ENCODE measurements at places on chromosomes 1 and 21.

GRCh38 chr1:221141606-221142285, 262.5 kb downstream of the HLX start:
- DNase-seq: no peak

DNA sequence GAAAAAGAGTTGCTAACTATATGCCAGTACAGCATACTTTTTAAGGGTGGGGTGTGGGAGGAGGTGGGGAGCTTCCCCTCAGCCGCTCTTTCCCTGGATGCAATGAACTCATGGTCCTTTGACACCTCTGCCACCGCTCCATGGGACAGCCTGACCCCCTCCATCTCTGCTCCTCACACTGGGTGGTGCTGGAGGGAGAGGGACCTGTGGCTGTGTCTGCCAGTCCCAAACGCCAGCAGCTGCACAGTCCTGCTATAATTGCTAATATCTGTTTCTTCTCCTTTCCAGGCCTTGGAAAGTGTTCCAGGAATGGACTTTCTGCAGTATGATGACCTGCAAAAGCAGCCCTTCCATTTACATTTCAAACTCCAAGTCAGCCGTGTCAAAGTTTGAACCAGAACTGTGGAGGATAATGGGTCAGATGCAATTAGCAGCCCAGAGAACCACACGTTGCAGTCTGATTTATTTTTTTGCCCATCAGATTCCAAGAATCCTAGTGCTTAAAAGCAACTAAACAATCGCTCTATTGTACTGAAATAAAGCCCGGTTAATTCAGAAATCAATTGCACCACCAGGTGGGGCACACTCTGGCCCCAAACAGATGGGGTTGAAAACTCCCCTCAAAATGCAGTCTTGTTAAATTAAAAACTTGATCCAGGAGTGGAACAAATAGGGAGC, 160.7 kb upstream of the LMO4 start:
- peak; percentile 69 for DNase-seq

GRCh38 chr1:1804301-1804700, 26.0 kb upstream of the NADK start:
- no peak for DNase-seq

DNA sequence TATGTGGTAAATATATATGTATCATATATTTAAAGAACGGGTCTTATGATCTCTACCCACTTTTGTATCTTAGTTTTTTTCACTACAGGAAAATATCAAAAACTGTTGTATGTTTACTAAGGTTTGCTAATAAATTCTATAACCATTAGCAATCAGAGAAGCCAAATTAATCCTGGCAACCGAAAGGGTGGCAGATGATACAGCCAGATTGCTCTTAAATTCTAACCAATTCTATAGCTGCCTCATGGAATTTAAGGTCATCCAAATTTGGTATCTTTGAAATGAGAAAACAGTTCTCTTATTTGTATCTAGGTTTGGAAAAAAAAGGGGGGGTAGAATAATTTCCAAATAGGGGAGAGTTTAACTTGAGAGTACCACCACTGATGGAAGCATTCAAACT, 591.2 kb downstream of the SMYD3 start:
- DNase-seq: no peak

- no peak for DNase-seq
Observed at GRCh38 chr1:103170609-103171008, 62.3 kb upstream of the COL11A1 start.

DNA sequence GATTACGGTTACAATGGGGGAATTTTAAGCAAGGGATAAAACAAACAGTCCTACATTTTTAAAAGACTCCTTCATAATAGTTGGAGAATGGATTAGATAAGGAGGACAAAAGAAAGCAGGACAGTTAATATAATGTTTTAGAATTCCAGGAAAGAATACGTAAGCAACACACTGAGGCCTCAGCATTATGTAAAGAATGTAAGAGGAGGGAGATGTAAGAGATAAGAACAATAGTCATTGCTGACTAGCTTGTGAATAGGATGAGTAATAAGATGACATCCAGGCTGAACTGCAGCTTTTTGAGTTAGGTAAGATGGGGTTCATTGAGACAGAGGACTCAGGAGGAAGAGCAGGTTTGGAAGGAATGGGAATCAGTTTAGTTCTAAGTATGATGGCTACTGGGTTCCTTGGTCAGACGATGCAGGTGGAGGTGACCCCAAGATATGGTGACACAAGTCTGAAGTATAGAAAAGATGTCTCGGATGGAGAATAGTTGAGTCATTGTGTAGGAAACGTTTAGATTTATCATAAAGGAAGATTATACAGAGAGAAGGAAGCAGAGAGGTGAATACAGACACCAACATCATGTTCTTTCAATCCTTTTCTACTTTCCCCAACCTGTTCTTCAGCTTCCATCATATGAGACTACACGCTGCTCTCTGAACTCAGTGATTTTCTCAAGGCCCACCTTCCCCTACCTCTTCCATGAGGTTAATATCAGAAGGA, 372.8 kb downstream of the PTBP2 start:
- no peak for DNase-seq

GRCh38 chr21:29033871-29034270, 9.4 kb downstream of the USP16 start:
- DNase-seq: no peak

DNA sequence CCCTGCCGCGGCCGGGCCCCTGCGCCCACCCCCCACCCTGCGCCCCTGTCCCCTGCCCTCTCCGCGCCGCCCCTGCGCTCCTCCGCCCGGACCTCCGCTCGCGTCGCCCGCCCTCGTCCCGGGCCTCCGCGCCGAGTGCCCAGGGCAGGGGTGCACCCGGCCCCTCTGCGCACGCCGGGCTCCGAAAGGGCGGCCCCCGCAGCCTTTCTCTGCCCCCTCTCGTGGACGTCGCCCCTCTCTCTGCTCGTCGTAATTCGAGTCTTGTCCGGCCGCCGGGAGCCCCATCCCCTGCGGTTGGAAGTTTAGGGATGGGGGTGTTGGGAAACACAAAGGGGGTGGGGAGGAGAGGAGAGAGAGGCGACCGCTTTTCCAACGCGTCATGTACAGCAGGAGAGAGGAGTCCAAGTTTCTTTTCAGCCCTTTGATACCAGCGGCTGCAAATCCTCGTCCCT, 407 bp downstream of the GALNT2 start:
- DNase-seq: peak; percentile 54

GRCh38 chr1:184539580-184539979, 152.8 kb downstream of the C1orf21 start:
- DNase-seq: no peak

DNA sequence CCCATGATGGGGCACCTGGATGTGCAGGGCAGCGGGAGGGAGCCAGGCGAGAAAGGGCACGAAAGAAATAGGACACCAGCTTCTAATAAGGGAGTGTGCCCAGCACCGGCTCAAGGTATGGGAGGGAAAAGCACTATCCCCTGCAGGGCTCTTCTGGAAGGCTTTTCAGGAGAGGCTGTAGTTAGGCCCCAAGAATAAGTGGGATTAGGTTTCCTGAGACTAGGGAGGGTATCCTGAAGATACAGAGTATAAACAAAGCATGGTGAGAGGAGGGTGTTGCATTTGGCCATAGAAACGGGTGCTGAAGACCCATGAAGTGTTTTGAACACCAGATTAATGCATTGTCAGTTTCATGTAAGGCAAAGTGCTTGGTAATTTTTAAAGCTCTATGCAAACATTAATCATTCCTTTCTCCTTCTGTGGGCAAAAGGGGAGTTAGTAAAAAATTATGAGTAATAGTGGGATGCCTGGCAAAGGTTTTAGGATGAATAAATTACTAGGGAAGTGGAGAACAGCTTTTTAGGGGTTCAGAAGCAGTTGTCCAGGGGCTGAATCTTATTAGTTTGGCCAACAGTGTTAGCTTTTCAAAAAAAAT, 74.0 kb downstream of the SYT6 start:
- DNase-seq: no peak

- DNase-seq: no peak
Observed at GRCh38 chr1:54135436-54136120, 17.2 kb downstream of the CDCP2 start.

DNA sequence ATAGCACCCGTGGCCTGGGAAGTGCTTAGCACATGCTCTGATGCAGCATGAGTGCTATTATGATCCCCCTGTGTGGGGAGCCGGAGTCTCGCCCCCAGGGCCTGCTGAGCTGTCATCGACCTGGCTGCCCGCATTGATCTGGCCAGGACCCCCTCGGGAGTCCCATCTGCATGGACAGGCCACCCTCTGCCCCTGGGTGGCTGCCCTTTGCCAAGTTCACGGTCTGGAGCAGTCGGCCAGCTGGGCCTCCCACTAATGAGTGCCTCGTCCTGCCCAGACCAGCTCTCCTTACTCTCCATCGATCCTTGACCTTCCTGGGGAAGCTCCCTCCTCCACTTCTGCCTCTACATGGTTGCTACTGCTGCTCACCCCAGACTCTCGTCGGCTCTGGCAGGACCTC, 121.8 kb upstream of the RUNX3 start:
- no peak for DNase-seq

GRCh38 chr21:34130716-34130985, 57.3 kb downstream of the MRPS6 start:
- no peak for DNase-seq

DNA sequence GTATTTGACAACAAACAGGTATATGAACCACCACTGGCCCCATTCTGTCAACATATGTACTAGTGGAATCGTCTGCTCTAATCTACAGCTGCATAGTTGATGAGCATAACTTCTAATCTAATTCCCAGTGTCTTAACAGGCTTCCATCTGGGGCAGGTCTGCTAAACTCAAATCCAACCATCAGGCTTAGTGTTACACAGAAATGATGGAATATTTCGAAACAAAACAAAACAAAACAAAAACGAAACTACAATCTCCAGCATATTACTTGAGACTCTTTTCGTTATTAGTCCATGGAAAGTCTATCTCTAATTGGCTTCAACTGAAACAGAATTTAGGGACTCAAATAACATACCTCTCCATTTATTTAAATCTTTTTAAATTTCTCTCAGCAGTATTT, 37.6 kb downstream of the DIPK1A start:
- DNase-seq: no peak

GRCh38 chr21:31446226-31446855, 102.3 kb upstream of the TIAM1 start:
- no peak for DNase-seq

DNA sequence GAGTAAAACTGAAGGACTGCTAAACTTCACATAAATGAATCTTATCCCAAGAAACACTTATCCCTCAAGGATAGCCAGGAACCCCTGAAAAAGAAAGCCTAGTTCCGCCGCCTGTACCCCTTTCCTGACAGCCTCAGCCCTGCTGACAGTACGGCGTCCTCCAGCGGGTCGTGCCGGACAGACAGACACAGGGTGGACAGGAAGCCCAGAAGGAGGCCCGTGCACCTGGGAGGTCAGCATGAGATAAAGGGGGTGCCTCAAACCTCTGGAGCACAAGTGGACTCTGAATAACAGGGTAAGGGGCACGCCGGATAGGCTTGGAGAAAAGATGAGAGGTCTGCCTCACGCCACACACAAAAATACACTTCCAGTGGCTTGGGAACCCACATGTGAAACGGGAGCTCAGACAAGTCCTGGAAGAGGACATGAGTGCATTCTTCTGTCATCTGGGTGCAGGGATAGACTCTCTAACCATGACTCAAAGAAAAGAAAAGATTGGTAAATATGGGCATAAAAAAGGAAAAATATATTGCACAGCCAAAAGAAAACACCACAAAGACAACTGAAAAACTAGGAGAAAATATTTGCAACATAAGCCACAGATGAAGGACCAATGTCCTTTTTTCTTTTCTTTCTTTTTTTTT, 17.3 kb upstream of the ADARB1 start:
- no peak for DNase-seq

DNA sequence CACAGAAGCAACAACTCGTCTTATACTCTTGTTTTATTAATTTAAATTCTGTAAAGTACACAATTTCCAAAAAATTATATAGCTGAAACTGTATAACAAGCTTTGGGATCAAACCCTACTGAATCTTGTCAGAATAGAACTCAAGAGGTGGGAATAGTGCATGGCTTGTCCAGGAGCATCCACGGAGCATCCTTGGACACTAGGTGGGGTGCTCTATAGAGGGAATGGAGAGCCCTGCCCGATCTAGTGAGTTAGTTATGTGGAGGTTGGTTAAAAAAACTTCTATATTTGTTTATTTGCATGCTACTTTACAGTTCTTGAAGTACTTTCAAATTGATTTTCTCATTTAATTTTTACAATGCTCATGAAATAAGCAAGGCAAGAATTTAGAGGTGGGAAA, 28.3 kb downstream of the ROR1 start:
- DNase-seq: no peak

DNA sequence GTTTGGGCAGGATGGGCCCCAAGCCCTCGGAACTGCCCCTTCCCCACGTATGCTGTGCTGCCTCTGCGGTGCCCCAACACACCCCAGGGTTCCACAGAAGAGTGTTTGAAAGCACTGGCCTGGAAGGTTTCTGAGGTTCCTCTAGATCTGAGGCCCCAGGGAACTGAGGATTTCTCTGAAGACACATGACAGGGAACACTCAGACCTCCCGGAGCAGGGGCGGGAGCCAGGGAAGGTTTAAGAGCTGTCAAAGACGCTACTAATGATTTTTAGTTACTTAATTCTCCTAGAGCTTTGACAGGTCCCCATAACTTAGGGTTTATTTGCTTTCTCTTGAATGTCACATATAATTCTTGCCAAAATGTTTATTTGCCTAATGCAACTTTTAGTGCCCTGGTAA, 212.3 kb upstream of the GRIK3 start:
- DNase-seq: no peak

DNA sequence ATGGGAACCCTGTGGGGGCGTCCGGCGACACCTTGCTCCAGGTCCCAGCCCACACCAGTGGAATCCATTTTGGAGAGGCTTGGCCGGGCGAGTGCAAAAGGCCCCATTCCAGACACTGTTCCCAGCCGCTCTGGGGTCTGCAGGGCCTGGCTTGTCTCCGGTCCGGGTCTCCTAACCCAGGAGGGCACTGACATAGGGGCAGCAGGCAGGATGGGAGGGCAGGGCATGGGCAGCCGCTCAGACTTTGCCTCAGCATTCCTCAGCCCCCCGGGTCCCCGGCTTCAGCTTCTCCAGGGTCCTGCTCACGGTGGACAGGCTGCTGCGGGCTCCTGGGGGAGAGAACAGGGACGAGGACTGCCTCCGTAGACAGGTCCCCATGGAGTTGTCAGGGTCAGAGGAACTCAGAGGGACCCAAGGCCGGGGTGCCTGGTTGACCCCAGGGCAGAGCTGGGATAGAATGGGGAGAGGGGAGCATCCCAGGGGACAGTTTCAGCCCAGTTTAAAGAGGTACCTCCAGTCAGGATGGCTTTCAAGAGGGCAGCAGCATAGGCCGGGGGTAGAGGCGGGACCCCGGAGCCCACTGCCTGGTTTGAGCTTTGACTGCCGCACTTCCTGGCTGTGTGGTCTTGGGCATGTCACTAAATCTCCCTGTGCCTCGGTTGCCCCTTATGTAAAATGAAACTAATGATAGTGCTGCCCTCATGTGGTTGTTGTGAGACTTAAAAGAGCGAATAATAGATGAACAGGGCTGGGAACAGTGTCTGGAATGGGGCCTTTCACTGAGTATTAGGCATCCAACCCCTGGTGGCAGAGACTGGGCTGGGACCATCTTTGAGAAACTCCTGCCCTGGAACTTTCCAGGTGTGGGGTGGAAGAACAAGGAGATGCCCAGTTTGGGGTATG, 3.7 kb downstream of the KNCN start:
- DNase-seq: peak; percentile 29

GRCh38 chr1:204520834-204521709, 4.9 kb downstream of the MDM4 start:
- DNase-seq: peak; percentile 93

GRCh38 chr1:60924964-60925798, 157.2 kb upstream of the NFIA start:
- DNase-seq: no peak
